ENCODE measurements at places on chromosomes 13 and 19. TPM values are rescaled to one million over a fixed set of nuclear protein-coding genes. Genes with fewer than 3 reads are reported as not detected.

GRCh38 chr19:18397242-18398202 is at the start of gene LRRC25:
Gene LRRC25 (minus strand): TSS chr19:18397622. CDS start chr19:18396963, 659 bp downstream.
- DNase-seq, result peak; percentile 95

DNA sequence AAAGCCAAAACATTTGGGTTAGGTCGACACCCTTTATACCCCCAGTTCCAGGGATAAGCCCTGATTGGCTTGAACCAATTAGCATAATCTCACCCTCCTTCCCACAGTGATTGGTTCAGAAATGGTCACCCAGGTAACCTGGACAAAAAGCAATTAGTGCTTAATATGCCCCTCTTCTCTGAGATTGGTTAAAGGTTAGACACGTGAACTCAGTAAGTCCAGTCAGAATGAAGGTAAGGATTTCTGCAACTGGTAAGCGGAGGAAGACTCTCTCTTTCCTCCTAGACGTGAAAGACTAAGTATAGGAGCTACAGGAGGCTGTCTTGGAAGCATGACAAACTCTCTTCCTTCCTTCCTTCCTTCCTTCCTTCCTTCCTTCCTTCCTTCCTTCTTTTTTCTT is 1.3 kb upstream of the PNMA8C start:
- no peak for DNase-seq

DNA sequence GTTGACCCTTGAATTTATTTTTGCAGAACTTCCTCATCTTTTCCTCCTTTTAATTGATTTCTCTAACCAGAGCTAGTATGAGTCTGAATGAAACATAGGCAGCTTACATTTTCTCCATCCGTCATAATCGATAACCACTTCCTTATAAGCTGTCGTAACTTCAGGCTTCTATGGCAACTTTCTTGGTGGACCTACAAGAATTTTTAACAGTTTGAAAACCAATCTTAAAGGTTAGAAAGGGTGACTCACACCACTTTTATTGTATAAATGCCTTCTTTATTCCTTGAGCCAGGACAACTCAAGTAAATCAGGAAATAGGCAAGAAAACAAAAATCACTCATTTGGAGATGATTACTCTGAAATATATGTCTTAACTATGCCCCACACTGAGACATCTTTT is 105.7 kb upstream of the KL start:
- no peak for DNase-seq

- peak; percentile 88 for DNase-seq
Measured at GRCh38 chr19:48271531-48272151, 1.8 kb downstream of the ZNF114 start.

DNA sequence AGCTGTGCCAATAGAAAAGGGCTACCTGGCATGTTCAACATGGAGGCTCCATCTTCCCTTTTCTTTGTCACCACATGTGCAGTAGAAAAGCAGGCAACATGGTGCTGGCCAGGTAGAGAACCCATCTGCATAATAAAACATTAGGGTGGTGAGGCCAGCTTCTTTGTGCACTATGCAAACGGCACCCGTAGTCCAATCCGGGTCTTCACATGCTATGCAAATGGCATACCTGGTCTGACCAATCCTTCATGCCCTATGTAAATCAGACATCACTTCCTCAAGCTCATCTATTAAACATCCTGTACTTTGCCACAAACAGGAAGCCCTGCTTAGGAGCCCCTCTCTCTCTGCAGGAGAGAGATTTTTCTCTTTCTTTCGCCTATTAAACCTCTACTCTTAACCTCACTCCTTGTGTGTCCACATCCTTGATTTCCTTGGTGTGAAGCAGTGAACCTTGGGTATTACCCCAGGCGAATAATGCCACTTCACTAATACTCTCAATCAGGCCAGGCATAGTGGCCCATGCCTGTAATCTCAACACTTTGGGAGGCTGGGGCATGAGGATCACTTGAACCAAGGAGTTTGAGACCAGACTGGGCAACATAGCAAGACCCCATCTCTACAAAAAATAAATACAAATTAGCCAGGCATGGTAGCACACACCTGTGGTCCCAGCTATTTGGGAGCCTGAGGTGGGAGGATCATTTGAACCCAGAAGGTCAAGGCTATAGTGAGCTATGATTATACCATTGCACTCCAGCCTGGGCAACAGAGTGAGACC is 111.3 kb upstream of the MRI1 start:
- peak; percentile 24 for DNase-seq

DNA sequence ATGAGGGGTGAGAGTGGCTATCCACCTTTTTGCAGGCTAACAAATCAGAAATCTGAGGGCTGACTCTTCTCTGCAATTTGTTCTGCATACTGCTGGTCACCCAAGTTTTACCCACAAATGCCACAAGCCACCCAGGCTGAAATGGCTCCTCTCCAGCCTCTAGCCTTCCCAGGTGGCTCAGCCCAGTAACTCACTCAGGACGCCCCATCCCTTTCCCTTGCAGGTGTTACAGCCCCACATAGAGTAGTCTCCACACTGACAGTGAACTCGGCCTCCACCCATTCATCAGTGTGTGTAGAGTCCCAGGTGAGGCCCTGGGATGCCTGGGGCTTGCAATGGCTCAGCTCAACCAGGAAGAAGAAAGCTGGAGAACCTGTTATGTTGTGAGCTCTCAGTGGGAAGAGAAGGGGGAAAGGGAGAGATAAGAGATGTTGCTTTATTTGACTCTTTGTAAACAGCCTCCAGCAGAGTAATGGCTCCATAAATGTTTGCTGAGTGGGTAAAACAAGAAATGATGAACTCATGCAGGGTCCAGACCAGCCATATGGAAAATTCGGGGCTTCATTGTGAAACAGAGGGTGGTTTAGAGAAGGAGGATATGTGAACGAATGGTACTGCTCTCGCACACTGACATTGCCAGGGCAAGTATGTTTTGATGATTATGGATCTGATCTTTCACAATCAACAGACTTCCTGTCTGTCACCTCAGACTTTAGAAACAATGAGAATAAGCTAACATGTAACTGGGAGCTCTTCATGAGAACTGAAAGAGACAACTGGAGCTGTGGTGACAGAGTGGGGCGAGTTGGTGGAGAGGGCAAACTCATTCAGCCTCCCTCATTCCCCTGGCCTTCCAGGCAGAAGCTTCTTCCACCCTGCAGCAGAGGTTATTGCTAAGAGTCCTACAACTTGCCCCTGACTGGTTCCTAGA is 74.2 kb upstream of the RFC3 start:
- DNase-seq, result no peak

Gene SSC5D
- 0.48 TPM for total RNA-seq

- DNase-seq, result no peak
Measured at GRCh38 chr13:50927701-50928100, 18.1 kb downstream of the RNASEH2B start.

- DNase-seq, result no peak
Measured at GRCh38 chr13:87361216-87361615, 310.0 kb upstream of the SLITRK5 start.

Gene CYP4F2
- not detected for total RNA-seq

- no peak for DNase-seq
Measured at GRCh38 chr19:5357584-5357983, 17.0 kb upstream of the PTPRS start.

GRCh38 chr19:33676999-33677665 is 55.4 kb downstream of the CHST8 start:
- no peak for DNase-seq

Gene TNFSF9
- total RNA-seq, result 1.3 TPM

- DNase-seq, result peak; percentile 49
Measured at GRCh38 chr13:27967203-27967735, 1.8 kb downstream of the CDX2 start.

Gene CEACAM8
- not detected for total RNA-seq

GRCh38 chr19:5567360-5567969 is at the start of gene TINCR:
Gene TINCR (minus strand): TSS chr19:5567953.
- DNase-seq, result peak; percentile 91

GRCh38 chr13:47126432-47126831 is 229.6 kb upstream of the HTR2A start:
- no peak for DNase-seq

GRCh38 chr19:3179739-3180293 is 1.2 kb downstream of the S1PR4 start:
- peak; percentile 47 for DNase-seq

Gene LRG1
- 0.30 TPM for total RNA-seq

GRCh38 chr13:24842549-24843274 is 78.7 kb downstream of the RNF17 start:
- no peak for DNase-seq

DNA sequence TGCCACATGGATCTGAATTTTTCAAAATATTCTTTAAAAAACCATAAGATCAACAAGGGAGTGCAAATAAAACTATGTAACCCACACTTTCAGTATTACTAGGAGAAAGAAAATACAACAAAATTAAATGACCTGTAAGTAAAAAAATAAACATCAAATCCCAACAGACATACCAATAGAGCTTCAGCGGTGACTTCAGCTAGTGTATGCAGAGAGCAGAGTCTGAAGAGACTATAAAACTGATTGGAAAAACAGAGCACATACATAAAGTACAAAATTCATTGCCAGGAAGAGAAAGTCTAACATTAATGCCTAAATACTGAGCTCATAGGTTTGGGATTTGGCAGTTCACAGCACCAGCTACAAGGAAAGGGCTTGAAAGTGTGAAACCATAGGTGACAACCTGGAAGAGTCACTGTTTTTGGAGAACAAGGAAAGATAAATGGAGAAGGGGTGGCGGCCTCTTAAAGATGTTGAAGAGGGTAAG is 291.1 kb downstream of the LMO7 start:
- DNase-seq, result no peak

Gene BCAM
- total RNA-seq, result 24.2 TPM

DNA sequence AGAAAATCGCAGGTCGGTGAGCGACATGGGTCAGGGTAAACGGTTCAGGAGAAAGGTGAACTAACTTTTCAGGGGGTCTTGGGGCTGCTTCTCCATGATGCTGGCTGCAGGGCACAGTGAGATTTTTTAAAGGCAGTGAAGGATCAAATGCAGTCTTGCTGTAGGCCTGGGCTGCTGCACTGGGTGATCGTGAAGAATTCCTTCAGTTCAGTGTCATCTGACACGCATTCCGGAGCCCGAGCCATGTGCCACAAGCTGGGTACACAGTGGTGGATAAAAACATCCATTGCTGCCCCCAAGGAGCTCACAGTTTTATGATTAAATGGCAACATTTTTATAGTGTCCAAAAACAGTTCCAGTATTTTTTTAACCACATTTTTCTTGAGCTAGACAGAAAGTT is 56.3 kb upstream of the GPR12 start:
- no peak for DNase-seq

DNA sequence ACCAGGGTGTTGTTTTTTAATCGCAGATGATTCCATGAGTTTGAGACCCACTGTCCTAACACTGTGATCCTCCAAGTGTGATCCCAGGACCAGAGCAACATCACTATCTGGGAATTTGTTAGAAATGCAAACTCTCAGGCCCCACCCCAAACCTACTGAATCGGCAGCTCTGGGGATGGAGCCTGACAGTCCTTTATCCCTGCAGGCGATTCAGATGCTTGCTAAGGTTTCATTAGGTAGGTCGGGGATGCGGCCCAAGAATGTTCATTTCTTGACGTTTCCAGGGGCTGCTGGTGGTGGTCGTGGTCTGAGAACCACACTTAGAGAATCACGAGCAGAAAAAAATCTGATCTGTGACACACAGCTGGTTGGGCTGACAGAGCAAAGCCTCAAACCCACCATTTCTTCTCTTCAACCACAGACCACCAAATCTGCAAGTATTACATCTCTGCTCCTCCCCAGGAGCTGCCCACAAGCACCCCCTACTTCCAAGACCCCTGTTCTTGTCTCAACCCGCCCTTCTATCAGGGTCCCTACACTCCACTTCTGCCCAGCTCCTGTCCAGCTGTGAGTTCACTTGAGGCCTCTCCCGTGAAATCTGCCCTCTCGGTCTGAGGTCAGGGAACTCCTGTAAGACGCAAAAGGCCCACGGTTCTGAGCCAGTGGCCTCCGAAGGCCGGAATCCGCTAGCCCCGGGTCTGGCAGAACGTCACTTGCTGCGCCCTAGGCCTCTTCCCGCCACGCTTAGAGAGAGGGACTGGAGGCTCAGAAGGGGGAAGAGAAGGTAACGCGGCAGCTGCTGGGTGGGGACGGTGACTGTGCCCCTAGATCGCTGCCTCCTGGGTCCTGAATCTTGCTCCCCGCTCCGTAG is 1.1 kb upstream of the FARP1 start:
- DNase-seq, result peak; percentile 59

- DNase-seq, result peak; percentile 64
Measured at GRCh38 chr19:16252459-16253205, 54.9 kb downstream of the AP1M1 start.

DNA sequence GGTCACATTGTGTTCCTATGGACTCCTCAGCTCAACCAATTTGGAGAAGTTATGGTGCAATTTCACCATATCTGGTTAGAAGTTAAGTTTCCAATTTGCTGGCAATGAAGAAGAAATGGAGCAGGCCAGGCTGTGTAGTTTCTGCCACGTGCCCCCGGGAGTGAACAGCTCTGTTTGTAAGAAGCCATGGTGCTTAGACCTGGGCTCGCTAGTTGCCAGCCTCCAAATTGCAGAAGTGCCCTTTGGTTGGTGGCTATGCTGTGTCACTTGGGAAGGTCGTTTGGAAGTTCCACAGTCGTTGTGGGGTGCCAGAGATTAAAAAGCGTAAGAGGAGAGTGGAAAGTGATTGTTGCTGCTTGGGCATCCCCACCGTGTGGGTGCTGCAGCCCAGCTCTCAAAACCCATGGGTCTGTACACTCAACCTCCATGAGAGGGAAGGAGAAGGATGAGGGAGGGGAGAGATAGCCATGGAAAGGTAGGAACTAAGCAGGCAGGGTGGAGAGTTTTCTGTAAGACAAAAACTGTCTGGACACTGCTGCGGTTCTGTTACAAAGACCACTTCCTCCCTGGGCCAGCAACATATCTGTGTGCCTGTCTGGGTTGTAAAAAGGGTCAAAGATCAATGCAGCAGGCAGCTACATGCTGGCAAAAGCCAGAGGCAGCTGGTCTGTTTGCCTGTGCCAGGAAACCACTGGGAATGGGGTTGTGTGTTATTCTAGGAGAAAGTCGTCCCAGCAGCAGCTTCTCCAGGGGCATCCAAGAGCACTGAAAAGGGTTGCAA is 10.8 kb downstream of the ALOX5AP start:
- DNase-seq, result no peak

DNA sequence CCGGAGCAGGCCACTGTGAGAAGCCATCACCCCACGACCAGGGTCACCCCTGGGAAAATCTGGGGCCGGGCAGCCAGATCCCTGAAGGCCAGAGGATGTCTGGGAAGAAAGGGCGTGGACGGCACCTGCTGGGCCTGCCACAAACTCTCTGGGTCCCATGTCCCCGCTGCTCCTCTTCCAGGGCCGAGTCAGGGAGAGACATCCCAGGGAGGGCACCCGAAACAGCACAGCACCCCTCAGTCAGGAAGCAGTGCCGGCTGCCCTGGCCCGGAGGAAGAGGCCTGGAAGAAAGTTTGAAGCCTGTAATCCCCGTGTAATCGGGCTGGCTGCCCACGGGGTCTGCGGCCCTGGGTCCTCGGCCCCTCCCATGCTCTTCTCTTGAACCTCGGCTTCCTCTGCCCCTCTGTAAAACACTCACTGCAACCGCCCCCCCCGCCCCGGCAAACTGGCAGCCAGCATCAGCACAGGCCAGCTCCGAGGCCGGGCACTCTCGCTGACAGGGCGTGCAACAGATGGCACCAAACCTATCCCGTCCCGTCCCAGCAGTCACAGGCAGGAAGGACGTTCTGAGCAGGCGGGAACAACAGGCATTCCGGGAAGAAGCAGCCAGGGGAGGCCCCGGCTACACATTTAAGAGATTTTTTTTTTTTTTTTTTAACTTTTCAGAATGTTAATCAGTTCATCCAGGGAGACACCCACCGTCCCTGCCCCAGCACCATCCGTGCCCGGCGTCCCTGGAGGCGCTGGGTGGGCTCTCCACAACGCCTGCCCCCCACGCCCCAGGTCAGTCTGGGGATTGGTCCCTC is 1.5 kb downstream of the SBNO2 start:
- peak; percentile 83 for DNase-seq
